ENCODE measurements at places on chromosomes 13 and 19. TPM values are rescaled to one million over a fixed set of nuclear protein-coding genes. Genes with fewer than 3 reads are reported as not detected.

DNA sequence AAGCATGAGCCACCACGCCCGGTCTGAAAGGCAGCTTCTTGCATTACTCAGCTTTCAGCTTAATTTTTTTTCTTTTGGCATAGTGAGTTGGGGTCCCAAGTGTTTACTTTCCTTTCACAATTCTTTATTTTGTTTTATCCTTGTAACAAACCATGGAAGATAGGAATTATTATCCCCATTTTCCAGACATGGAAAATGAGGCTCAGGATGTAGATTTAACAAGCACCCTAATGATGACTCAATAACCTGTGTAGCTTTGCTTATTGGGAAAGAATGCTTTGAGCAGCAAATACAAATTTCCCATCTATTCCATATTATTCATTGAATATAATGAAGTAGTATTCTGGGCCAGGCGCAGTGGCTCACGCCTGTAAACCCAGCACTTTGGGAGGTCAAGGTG lies 13.5 kb upstream of the COG3 start:
- H3K4me1 ChIP-seq, result no peaks in the 10 kb centered on the region
- no peaks in the 10 kb centered on the region for H3K27me3 ChIP-seq
- no peak overlapping the region for H3K4me3 ChIP-seq
- H3K27ac ChIP-seq, result no peak overlapping the region
- no peak for DNase-seq

DNA sequence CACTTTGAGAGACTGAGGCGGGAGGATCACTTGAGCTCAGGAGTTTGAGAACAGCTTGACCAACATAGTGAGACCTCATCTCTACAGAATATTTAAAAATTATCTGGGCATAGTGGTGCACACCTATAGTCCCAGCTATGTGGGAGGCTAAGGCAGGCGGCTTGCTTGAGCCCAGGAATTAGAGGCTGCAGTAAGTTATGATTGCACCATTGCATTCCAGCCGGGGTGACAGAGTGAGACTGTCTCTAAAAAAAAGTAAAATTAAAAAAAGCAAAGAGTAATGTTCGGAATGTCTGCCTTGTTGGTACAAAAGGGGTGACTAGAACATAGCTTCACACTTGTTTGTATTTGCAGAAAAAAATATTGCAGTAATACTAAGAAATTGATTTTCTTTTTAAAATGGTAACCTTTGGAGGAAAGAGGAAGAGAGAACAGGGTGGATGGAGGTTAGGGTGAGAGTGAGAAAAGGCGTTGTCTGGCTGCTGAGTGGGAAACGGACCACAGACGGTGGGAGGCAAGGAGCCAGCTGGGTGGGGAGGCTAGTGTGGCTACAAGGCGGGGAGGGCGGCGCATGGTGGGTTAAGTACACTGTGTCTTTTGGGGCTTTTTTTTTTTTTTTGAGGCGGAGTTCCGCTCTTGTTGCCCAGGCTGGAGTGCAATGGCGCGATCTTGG lies 10.2 kb downstream of the PPP1R14A start:
- no peak overlapping the region for H3K4me3 ChIP-seq
- H3K36me3 ChIP-seq, result no peaks in the 10 kb centered on the region
- H3K4me1 ChIP-seq, result peaks cover 8% of the 10 kb centered on the region
- DNase-seq, result no peak

- H3K4me1 ChIP-seq, result no peaks in the 10 kb centered on the region
- H3K4me3 ChIP-seq, result no peak overlapping the region
- DNase-seq, result no peak
- no peaks in the 10 kb centered on the region for H3K36me3 ChIP-seq
These were observed 63.5 kb downstream of the C13orf42 start for GRCh38 chr13:51047434-51048165.

- DNase-seq, result no peak
- H3K4me3 ChIP-seq, result no peak overlapping the region
- H3K4me1 ChIP-seq, result no peaks in the 10 kb centered on the region
- no peak overlapping the region for H3K27ac ChIP-seq
These were observed 117.0 kb upstream of the SOX21 start for GRCh38 chr13:94829185-94829836.

Gene TTYH1
- 0.84 TPM for total RNA-seq

GRCh38 chr19:2326699-2327360 lies 1.6 kb downstream of the LSM7 start:
- H3K4me1 ChIP-seq, result peaks cover 56% of the 10 kb centered on the region
- no peak overlapping the region for H3K4me3 ChIP-seq
- peak overlapping the region; percentile 78 for H3K27ac ChIP-seq
- H3K27me3 ChIP-seq, result no peaks in the 10 kb centered on the region
- no peak for DNase-seq

Gene HRC
- total RNA-seq, result not detected
